Kidney capillary endothelial cell (primary cell): ENCODE measurements at places on chromosomes 3 and 15.
A peak's percentile ranks its signal among the peaks of the same experiment; 100 is the strongest.

DNA sequence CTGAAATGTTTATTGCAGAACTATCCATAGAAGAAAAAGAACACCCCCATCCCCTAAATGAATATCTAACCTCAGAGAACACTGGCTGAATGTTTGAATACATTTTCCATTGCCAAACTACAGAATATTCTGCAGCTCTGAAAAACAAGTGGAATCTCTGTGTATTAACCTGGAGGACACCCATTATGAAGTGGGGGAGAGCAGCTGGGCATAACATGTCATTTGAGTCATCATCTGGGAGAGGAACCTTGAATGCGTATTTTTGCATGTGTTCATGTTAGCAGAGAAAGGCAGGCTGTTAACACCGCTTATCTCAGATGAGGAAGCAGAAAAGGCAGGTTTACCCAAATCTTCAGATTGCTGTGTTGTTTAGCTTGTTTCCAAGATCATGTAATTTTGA is 31.5 kb downstream of the ESYT3 start:
- DNase-seq, result no peak

DNA sequence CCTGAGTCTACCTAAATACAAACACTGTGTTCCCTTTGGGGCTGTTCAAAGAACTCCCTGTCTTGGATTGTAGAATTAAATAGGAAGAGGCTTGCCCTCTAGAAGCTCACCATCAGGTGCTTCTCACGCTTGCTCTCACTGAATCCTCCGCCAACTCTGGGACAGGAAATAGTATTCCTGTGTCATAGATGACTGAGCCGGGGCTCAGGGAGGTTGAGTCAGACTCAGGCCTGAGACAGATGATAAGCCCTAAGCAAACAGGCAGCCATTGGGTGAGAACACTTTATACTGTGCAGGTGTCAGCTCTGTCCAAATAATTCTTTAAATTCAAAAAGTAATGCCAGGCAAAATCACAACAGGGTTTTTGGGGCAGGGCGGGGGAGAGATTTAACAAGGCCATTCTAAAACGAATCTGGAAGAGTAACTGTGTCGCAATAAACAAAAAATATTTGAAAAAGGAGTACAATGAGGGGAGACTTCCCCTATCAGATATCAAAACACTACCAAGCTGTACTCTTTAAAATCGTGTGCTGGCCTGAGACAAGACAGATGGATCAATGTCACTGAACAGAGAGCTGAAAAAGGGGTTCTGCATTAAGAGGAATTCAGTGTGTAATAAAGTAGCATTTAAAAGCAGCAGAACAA is 59.0 kb downstream of the EPHB3 start:
- peak; percentile 78 for DNase-seq

GRCh38 chr3:123396171-123397049 is 52.5 kb downstream of the ADCY5 start:
- no peak for DNase-seq

DNA sequence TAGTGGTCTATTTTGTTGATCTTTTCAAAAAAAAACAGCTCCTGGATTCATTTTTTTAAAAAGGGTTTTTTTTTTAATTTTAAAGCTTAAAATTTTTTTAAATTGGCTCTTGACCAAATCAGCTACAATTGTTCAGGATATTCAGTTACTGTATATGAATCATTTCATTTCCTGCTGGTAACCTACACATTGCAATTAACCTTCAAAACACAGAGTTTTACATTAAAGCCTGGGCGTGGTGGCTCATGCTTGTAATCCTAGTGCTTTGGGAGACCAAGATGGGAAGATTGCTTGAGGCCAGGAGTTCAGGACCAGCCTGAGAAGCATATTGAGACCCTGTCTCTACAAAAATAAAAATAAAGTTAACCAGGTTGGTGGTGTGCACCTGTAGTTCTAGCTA is 163.4 kb downstream of the ALDH1A2 start:
- no peak for DNase-seq

DNA sequence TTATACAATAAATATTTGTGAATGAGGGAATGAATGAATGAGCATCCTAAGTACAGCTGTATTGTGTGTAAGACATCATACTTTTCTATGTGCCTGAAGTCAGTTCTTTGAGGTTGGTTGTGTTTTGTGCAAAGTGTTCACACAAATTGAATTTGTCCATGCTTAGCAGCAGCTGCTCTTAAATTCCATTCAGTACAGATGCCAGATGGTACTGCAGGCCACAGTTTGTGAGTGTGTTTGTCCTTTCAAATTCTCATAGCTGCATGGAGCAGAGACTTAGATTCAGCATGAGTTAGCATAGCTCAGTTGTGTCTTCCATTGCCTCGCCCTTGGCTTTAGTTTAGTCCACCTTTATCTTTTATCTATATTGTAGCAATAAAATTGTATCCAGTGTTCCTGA is 3.8 kb upstream of the ZNF385D start:
- no peak for DNase-seq

DNA sequence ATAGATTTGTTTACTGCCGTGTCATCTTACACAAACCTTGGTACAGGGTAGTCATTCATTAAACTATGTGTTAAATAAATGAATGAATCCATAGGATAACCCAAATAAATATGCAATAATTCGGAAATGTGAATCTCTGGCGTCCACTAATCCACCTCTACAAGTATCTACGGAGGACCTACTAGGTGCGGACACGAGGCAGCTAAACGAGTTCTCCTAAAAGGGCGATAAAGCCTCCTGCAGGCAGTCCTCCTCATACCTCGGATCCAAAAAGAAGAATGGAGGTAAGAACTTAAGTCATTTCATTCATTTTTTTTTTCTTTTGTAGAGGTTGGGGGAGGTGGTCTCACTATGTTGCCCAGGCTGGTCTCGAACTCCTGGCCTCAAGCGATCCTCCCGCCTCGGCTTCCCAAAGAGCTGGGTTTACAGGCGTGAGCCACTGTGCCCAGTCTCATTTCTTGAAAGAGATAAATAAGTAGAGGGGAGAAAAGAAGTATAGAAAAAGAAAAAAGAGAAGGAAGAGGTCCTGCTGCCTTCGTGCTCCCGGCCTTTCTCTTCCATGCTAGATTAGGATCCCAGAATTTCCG is 706 bp upstream of the RPL35A start:
- no peak for DNase-seq

- no peak for DNase-seq
Observed at GRCh38 chr3:197376020-197376419, 77.6 kb upstream of the DLG1 start.

- no peak for DNase-seq
Observed at GRCh38 chr15:33834892-33835743, 133.2 kb upstream of the CHRM5 start.

DNA sequence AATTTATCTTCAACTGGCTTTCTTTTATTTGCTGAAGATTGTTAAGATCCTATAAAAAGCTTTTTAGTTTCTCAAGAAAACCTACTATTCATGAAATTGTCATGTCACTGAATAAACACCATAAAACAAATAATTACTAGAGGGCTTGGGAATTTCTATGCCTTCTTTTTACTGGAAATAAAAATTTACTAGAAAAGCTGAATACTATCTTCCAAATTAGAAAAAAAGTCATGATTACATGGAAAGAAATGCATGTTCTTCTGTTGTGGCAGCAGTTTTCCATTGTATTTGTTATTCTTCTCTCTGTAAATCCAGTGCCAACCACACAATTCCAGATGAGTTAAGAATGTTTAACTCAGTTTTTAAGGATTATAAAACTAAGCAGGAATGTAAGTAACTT is 153.8 kb downstream of the RAP2B start:
- no peak for DNase-seq

DNA sequence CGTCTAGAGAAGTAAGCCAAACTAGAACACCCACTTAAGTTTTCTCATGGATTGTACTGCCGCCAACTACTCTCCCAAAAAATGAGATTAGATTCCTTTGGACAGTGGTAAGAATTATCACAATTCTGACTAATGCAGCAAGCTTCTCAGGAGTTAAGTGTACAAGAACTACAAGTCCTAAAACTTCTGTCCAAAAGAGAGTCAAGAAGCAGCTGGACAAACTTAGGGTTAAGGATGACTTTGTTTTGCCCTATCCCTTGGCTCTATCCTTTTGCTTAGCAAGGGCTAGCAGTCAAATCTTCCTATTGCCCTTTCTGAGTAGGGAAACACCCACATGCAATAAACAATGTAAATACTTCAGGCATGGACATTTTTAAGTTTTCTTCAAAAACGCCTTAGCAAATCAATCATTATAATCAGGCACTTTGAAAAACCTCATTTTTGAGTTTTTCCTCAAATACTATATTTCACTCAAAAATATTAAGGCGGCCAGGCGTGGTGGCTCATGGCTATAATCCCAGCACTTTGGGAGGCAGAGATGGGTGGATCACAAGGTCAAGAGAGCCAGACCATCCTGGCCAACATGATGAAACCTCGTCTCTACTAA is 19.5 kb downstream of the RAF1 start:
- DNase-seq, result no peak

DNA sequence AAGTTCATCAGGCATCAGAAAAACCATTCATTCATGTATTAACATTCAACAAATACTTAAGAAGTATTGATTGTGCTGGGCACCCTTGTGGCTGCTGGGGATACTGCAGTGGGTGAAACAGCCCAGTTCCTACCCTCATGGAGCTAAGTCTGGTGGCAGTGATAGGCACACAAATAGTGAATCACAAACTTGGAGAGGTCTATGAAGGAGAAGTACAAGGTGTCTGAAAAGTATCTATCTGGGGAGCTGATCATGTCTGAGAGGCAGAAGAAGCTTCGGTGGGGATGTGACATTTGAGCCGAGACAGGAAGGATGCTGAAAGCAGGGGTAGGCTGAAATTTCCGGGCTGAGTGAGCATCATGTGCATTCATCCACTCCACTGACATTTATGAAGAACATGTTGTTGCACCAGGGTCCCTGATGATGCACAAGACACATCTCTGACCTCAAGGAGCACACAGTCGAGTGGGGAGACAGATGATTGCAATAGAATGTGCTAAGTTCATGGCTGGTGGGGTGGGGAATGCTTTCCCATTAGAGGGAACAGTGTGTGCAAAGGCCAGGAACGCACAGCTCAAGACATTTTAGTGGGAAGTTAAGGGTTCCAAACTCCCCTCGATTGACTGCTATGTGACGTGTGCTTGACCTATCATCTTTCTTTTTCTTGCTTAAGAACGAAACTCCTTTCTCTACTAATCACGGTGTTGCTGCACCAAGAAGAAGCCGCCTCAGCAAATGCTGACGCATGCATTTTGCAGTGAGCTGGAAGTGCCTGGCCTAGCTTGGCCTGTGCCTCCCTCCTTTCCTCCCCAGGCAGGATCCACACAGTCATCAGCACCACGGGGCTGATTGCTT is 309.1 kb upstream of the ICE2 start:
- no peak for DNase-seq

DNA sequence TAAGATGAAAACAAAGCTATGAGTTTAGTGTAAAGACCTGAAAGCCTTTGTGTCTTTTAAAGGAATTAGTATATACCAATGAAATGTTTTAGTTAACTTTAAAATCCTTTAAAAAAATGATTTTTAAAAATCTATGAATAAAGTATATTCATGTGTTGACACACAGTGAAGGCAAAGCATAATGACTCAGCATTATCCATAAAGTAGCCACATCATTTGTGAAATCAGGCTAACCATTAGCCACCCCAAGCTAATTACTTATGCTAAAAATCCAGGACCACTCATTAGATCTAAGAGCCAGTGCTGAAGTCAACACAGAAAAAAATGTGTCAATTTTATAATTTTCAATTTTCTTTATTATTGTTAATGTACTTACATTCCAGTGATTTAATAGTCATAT is 310.2 kb downstream of the TBC1D5 start:
- DNase-seq, result no peak

DNA sequence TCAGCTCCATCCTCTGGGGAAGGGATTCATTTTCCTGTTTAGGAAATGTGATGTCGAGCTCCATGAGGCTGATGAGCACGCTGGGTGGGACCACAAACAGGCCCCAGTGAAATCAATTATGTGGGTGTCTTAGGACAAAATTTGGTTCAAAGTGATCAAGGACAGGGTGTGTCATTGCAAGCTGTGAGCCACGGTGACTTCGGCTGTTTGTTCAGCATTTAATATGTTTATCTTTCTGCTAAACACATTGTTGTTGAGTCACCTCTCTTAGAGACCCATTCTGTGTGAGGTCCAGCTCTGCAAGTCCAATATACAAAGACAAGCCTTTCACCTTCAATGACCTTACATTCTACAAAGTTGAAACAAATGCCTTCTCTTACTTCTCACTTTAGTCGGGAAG is 41.3 kb downstream of the SSR3 start:
- no peak for DNase-seq

DNA sequence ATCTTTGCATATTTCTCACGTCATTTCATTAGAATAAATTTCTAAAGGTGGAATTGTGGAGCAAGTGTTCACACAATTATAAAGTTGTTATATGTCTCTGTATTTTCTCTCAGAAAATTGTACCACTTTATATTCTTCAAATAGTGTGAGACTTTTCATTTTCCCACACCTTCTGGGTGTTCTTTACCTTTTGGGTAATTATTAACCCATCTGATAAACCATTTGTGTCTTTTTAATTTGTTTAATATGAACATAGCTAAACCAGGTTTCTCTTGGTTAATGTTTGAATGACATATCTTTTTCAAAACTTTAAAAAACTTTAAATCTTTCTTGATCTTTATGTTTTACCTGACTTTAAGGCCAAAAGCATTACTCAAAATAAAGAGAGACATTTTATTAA is 40.5 kb downstream of the DZIP3 start:
- no peak for DNase-seq

DNA sequence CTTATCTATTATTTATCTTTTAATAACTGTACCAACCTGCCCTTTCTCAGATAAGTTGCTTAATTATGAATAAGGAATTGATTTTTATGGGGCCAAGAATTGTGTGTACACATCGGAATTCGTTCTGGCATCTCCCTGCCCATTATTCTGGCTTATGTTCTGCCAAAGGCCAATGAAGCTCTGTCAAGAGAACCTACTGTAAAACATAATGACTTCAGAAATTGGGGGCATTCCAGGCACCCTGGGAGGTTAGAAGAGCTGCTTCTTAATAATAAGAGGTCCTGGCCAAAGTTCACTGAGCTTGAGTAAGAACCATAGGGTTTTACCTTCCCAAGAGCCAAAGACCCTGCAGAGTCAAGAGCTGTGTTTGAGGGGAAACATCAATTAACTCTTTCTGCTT is 261.7 kb downstream of the SLC9A9 start:
- DNase-seq, result no peak

DNA sequence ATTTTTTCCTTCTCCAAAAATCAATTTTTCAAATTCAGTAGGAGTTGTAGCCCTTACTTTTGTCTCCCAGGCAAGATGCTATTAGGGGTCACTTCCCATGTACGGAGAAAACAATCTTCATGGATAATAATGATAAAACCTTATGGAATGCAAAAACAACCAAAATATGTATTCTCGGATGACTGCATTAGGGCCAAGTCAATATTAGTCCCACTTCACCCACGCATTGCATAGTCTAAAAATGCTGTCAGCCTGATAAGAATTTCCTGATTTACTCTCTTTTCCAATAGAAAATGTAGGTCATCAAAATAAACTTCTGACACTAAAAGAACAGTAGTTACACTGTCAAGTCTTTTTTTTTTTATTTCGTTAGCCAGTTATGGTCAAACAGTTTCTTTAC is 2.7 kb downstream of the VGLL3 start:
- no peak for DNase-seq

DNA sequence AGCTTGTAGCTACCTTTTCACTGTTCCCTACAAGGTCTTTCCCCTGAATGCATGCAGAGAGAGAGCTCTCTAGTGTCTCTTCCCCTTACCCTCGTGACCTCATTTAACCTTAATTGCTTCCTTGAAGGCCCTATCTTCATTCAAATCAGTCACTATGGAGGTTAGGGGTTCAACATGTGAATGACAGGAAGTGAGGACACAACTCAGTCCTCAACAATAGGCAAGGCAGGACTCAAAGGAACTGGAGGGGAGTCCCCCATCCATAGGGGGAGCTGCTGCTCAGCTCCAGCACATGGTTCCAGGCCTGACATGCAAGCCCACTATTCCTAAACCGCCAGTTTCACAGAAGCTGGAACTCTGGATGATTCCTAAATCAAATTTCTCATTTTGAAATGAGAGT is 33.8 kb upstream of the GYG1 start:
- peak; percentile 44 for DNase-seq
